ENCODE measurements at places on chromosomes 13 and 19.
A peak's percentile ranks its signal among the peaks of the same experiment; 100 is the strongest.

- DNase-seq: peak; percentile 68
- H3K27ac ChIP-seq: peak overlapping the region; percentile 88
- H3K4me1 ChIP-seq: peaks cover 34% of the 10 kb centered on the region
- H3K4me3 ChIP-seq: peak overlapping the region; percentile 58
- no peaks in the 10 kb centered on the region for H3K27me3 ChIP-seq
Measured at GRCh38 chr13:21344662-21345176, 114.4 kb downstream of the ZDHHC20 start.

GRCh38 chr13:99871249-99871898 is 100.2 kb downstream of the ZIC5 start:
- no peaks in the 10 kb centered on the region for H3K4me1 ChIP-seq
- H3K36me3 ChIP-seq: no peaks in the 10 kb centered on the region
- no peak overlapping the region for H3K27ac ChIP-seq
- no peak for DNase-seq

GRCh38 chr19:45767410-45767880 is 1.6 kb downstream of the SIX5 start:
- H3K4me1 ChIP-seq: peaks cover 23% of the 10 kb centered on the region
- H3K27ac ChIP-seq: no peak overlapping the region
- DNase-seq: no peak
- peak overlapping the region; percentile 31 for H3K4me3 ChIP-seq
- H3K36me3 ChIP-seq: no peaks in the 10 kb centered on the region

- H3K36me3 ChIP-seq: no peaks in the 10 kb centered on the region
- H3K4me1 ChIP-seq: no peaks in the 10 kb centered on the region
- H3K4me3 ChIP-seq: no peak overlapping the region
- H3K27ac ChIP-seq: no peak overlapping the region
- no peak for DNase-seq
Measured at GRCh38 chr19:6571167-6571566, 19.8 kb downstream of the CD70 start.

GRCh38 chr13:40671956-40672764 is 5.7 kb upstream of the FOXO1 start:
- no peak for DNase-seq
- H3K4me3 ChIP-seq: no peak overlapping the region
- H3K27ac ChIP-seq: no peak overlapping the region
- H3K4me1 ChIP-seq: peaks cover 38% of the 10 kb centered on the region
- no peaks in the 10 kb centered on the region for H3K27me3 ChIP-seq
- no peaks in the 10 kb centered on the region for H3K36me3 ChIP-seq

- DNase-seq: no peak
- H3K27ac ChIP-seq: no peak overlapping the region
- no peak overlapping the region for H3K4me3 ChIP-seq
- H3K27me3 ChIP-seq: no peaks in the 10 kb centered on the region
- H3K4me1 ChIP-seq: no peaks in the 10 kb centered on the region
Measured at GRCh38 chr19:56837492-56838023, 3.0 kb downstream of the PEG3 start.

DNA sequence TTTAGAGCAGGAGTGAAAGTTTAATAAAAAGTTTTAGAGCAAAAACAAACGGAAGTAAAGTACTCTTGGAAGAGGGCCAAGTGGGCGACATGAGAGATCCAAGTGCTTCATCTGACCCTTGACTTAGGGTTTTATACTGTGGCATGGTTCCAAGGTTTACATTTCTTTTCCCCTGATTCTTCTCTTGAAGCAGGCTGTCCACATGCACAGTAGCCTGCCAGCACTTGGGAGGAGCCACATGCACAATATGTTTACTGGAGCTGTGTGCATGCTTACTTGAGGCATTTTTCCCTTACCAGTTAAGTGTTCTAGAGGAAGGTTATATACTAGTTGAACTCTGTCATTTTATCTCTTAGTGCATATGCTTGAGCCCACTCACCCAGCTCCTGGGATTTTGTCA is 295.6 kb downstream of the TBC1D4 start:
- no peak overlapping the region for H3K4me3 ChIP-seq
- H3K27me3 ChIP-seq: no peaks in the 10 kb centered on the region
- H3K4me1 ChIP-seq: no peaks in the 10 kb centered on the region
- no peak for DNase-seq
- no peaks in the 10 kb centered on the region for H3K36me3 ChIP-seq

DNA sequence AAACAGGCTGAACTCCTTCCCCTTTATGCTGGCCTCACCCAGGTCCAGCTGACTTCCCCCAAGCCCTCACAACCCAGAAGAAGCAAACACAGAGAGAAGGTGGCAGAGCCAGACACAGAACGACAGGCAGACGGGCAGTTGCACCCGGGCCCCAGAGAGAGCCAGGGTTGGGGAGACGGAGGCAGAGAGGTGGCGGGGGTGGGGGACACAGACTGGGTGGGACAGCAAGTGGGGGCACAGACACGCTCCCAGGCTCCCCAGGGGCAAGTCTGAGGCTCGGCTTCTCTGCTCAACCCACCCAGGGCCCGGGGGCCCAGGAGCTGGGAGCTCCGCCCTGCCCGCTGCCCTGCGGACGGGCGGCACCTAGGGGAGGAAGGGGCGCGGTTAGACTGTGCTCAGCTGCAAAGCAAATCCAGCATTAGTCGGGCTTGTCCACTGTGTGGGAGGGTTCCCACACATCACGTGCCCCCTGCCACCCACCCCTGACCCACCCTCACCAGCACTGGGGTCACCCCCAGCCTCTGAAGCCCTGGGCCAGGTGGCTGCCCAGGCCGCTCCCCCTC is 31.3 kb upstream of the ASF1B start:
- peak; percentile 53 for DNase-seq
- peaks cover 3% of the 10 kb centered on the region for H3K27me3 ChIP-seq

GRCh38 chr19:54463531-54464043 is at the start of gene LENG9:
Gene LENG9, minus strand, starts transcription at chr19:54463778. Its CDS starts 252 bp downstream, at chr19:54463526.
- peak; percentile 98 for DNase-seq
- H3K4me3 ChIP-seq: peak within 1 kb of the TSS; percentile 76
- peak within 1 kb of the TSS; percentile 96 for H3K27ac ChIP-seq
- H3K27me3 ChIP-seq: peaks cover 35% of the 10 kb centered on the region
- peaks cover 37% of the 10 kb centered on the region for H3K4me1 ChIP-seq

- no peak for DNase-seq
- no peaks in the 10 kb centered on the region for H3K36me3 ChIP-seq
- no peaks in the 10 kb centered on the region for H3K4me1 ChIP-seq
- H3K27me3 ChIP-seq: no peaks in the 10 kb centered on the region
Measured at GRCh38 chr13:74865656-74866055, 616.3 kb downstream of the TBC1D4 start.

DNA sequence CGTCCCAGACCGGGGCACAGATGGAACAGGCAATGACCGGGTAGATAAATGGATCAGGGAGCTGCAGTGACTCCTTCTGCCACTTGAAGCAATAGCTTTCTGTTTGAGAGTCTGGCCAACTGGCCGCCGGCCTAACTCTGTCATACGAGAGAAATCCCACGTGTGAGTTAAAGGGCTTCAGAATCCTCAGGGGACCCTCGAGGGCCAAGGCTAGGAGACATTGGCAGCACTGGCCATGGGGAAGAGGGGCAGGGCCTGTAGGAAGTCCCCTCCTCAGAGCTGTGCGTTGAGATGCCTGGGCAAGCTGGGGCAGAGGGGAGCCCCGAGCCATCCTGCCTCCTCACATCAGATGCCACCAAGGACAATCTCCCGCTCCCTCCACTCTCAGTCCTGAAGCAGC is 51.6 kb downstream of the KLF2 start:
- peaks cover 59% of the 10 kb centered on the region for H3K36me3 ChIP-seq
- H3K4me3 ChIP-seq: no peak overlapping the region
- no peak for DNase-seq
- H3K27me3 ChIP-seq: no peaks in the 10 kb centered on the region

GRCh38 chr19:15871570-15871969 is 26.3 kb downstream of the CYP4F2 start:
- H3K4me1 ChIP-seq: peaks cover 6% of the 10 kb centered on the region
- DNase-seq: peak; percentile 31
- H3K4me3 ChIP-seq: no peak overlapping the region
- no peak overlapping the region for H3K27ac ChIP-seq
- no peaks in the 10 kb centered on the region for H3K36me3 ChIP-seq

DNA sequence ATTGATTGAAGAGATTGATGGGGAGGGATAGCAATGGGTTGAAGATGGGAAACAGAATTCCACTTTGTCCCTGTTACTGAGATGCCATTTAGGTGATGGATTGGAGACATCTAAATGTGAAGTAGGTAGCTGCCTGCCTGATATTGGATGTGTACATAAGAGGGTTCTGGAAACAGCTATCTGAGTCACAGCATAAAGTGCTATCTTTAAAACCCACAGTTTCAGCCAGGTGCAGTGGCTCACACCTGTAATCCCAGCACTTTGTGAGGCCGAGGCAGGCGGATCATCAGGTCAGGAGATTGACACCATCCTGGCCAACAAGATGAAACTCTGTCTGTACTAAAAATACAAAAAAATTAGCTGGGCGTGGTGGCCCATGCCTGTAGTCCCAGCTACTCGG is 72.6 kb downstream of the DNAJC3 start:
- H3K4me3 ChIP-seq: no peak overlapping the region
- H3K27me3 ChIP-seq: no peaks in the 10 kb centered on the region
- H3K4me1 ChIP-seq: no peaks in the 10 kb centered on the region
- H3K27ac ChIP-seq: no peak overlapping the region
- H3K36me3 ChIP-seq: peaks cover 10% of the 10 kb centered on the region

- no peaks in the 10 kb centered on the region for H3K27me3 ChIP-seq
- H3K4me1 ChIP-seq: peaks cover 33% of the 10 kb centered on the region
- H3K4me3 ChIP-seq: peak overlapping the region; percentile 67
Measured at GRCh38 chr19:2774953-2775555, 8.0 kb downstream of the SGTA start.

- DNase-seq: no peak
- H3K27ac ChIP-seq: no peak overlapping the region
- no peak overlapping the region for H3K4me3 ChIP-seq
- H3K4me1 ChIP-seq: no peaks in the 10 kb centered on the region
- no peaks in the 10 kb centered on the region for H3K27me3 ChIP-seq
Measured at GRCh38 chr13:70864731-70865130, 756.5 kb upstream of the KLHL1 start.

- H3K27ac ChIP-seq: peak overlapping the region; percentile 98
- peaks cover 4% of the 10 kb centered on the region for H3K27me3 ChIP-seq
- peaks cover 30% of the 10 kb centered on the region for H3K36me3 ChIP-seq
- peaks cover 54% of the 10 kb centered on the region for H3K4me1 ChIP-seq
- peak; percentile 18 for DNase-seq
- H3K4me3 ChIP-seq: peak overlapping the region; percentile 80
Measured at GRCh38 chr19:48623556-48624066, 4.3 kb downstream of the SPHK2 start.

- H3K4me3 ChIP-seq: no peak overlapping the region
- peaks cover 24% of the 10 kb centered on the region for H3K27me3 ChIP-seq
- peaks cover 5% of the 10 kb centered on the region for H3K4me1 ChIP-seq
- no peak for DNase-seq
- H3K36me3 ChIP-seq: no peaks in the 10 kb centered on the region
Measured at GRCh38 chr13:51148223-51148951, 37.3 kb upstream of the C13orf42 start.

DNA sequence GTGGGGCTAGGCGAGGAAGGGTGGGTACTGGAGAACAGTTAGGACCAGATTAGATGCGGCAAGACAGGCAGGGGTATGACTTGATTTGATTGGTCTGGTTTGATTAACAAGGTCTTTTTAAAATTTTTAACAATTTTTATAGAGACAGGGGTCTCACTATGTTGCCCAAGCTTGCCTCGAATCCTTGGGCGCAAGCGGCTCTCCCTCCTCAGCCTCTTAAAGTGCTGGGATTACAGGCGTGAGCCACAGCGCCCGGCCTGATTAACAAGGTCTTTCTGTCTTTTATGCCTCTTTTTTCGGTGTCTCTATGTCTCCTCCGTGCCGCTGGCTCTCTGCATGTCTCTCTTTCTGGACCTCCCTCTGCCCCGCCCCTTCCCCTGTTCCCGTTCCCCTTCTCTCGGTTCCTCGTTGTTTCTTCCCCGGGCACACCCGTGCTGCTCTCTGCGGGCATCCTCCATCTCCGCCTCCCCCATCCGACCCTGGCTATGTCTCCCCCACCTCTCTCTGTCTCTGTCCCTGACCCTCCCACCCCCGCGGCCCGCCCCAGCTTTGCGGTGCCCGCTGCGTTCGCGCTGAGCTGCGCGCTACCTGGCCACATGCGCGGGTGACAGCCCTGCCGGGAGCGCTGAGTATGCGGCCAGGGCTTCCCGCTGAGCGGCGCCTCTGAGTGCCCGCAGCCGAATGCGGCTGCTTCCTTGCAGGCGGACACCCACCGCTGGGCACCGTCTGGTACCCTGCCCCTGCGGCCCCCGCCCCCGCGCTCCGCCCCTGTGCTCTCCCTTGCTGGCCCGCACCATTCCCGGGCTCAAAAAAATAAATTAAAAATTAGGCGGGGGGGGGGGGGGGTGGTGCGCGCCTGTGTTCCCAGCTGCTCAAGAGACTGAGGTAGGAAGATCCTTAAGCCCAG is 8.1 kb upstream of the SDHAF1 start:
- DNase-seq: peak; percentile 38
- H3K27me3 ChIP-seq: peaks cover 72% of the 10 kb centered on the region
- no peaks in the 10 kb centered on the region for H3K36me3 ChIP-seq
- peaks cover 5% of the 10 kb centered on the region for H3K4me1 ChIP-seq
- H3K4me3 ChIP-seq: peak overlapping the region; percentile 71

- no peak overlapping the region for H3K27ac ChIP-seq
- peaks cover 17% of the 10 kb centered on the region for H3K27me3 ChIP-seq
- no peaks in the 10 kb centered on the region for H3K36me3 ChIP-seq
- H3K4me3 ChIP-seq: no peak overlapping the region
Measured at GRCh38 chr13:94674609-94675348, 37.6 kb downstream of the SOX21 start.

DNA sequence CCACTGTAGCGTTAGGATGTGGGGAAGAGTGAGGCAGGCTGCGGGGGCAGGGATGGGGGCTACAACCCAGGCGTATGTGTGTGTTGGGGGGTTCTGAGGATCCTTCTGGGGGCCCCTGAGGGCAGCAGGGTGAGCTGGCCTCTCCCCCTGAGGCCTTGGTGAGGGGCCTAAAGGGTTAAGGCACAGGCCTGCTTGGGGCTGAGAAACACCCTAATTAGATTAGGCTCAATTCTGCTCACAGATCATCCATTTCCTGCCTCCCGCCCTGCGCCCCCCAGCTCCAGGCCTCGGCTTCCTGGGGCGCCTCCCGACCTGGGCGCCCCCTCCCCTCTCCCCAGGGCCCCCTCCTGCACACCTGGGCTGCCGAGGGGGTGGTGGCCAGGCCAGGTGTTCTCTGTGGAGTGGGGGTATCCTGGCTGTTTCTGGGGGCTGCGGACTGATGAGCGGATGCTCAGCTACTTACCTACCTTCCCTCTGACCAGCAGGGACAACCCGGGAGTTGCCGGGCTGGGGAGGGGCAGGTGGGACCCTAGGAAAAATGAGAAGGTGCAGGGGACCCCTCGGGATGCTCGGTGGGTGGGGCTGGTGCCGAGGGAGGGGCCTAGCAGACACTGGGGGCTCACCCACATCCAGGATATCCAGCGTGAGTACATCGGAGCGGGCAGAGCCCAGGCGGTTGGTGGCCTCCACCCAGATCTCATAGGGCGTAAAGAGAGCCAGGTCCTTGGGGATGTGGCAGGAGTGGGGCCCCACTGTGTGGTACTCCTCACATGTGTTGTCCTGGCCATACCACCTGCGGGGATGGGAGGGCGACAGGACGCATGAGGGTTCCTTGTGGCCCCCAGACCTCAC is 8.6 kb downstream of the CRLF1 start:
- no peak overlapping the region for H3K4me3 ChIP-seq
- H3K36me3 ChIP-seq: peaks cover under 1% of the 10 kb centered on the region
- H3K4me1 ChIP-seq: peaks cover 10% of the 10 kb centered on the region

GRCh38 chr13:110391273-110391672 is 84.2 kb downstream of the COL4A2 start:
- no peaks in the 10 kb centered on the region for H3K36me3 ChIP-seq
- peaks cover 11% of the 10 kb centered on the region for H3K4me1 ChIP-seq
- no peak overlapping the region for H3K27ac ChIP-seq
- no peak overlapping the region for H3K4me3 ChIP-seq
- no peak for DNase-seq

GRCh38 chr13:101451641-101452040 is 834 bp upstream of the ITGBL1 start:
- no peak overlapping the region for H3K27ac ChIP-seq
- H3K27me3 ChIP-seq: peaks cover 19% of the 10 kb centered on the region
- peaks cover 7% of the 10 kb centered on the region for H3K4me1 ChIP-seq
- no peak overlapping the region for H3K4me3 ChIP-seq
- DNase-seq: no peak

Data from activated naive CD4-positive, alpha-beta T cell treated with anti-CD3 and anti-CD28 coated beads, Interleukin-2, amount 10 ng/mL, durations not matched to agents 7 days and 5 days (primary cell).